ENCODE measurements at places on chromosomes 7 and 10.

DNA sequence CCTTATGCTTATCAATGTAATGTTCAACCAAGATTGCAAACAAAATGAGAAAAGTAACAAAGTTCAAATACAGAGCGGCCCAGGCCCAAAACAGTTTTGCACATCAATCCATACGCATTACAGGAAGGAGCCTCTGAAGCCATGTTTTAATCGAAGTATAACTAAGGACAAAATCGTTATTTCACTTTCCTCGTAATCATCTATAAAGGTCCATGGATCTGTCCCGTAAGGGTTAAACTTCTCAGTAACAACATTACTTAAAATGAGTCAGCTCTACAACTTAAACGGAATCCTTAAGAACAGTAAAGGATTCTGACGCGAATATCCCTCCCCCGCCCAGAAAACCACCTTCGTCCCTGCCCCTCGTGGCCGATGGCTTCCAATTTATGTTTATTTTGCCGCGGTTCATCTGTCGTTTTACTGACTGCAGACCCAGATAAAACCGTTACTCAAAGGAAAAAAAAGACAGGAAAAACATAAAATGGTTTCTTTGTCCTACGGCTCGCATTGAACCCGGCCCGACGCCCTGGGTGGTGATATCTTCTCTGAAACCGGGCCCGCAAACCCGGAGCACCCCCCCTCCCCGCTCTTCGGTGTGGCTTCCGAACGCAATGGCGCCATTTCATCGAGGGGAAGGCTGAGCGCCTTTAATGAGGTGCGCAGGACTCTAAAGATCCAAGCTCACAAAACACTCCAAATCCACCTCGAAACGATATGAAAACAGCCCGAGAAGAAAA, 1.1 kb downstream of the HNRNPA2B1 start:
- peak; percentile 63 for DNase-seq

DNA sequence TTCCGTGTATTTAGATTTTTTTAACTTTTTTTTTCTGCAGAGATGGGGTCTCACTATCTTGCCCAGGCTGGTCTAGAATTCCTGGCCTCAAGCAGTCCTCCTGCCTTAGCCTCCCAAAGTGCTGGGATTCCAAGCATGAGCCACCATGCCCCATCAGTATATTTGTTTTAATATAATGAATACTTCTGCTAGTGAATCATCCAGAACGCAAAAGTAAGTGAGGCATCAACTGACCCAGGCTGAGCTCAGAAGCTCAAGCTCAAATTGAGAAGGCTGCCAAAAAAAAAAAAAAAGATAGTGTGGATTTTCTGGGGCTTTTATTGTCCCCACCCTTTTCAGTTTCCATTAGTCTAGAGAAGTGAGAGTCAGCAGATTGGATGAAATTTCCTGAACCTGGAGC, 39.0 kb upstream of the TECTB start:
- no peak for DNase-seq

DNA sequence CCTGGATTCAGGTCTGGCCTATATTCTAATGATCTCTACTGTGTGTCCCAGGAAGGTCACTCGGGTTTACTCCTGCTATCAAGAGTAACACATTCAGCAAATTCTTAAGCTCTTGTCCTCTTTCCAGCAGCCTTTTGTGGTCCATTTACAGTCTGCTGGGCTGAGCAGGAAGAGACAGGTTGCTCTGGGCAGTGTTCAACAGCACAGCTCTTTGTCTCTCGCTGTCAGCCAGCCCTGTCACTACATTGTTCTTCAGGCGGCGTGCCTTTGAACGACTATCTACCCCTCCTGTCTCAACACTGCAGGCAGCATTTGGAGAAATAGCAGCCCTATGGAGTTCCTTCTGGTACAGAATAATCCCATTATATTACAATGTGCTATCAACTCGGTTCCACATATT, 192.2 kb upstream of the TBX20 start:
- DNase-seq, result no peak

DNA sequence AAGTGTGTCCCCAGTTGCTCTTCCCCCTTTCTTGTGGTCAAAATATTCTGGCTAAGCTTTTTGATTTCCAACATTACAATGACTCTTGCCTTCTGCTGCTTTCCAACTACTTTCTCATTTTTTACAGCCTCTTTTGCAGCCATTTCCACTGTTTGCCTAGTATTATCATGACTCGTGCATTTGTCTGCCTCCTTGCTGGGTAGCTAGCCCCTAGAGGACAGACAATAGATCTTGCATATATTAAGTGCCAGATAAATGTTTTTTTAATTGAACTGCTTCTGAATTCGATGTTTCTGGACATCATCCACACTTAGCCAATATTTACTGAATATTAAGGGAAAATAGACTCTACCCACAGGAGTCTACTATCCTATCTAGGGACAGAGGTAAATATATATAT, 124.5 kb downstream of the POU6F2 start:
- no peak for DNase-seq

DNA sequence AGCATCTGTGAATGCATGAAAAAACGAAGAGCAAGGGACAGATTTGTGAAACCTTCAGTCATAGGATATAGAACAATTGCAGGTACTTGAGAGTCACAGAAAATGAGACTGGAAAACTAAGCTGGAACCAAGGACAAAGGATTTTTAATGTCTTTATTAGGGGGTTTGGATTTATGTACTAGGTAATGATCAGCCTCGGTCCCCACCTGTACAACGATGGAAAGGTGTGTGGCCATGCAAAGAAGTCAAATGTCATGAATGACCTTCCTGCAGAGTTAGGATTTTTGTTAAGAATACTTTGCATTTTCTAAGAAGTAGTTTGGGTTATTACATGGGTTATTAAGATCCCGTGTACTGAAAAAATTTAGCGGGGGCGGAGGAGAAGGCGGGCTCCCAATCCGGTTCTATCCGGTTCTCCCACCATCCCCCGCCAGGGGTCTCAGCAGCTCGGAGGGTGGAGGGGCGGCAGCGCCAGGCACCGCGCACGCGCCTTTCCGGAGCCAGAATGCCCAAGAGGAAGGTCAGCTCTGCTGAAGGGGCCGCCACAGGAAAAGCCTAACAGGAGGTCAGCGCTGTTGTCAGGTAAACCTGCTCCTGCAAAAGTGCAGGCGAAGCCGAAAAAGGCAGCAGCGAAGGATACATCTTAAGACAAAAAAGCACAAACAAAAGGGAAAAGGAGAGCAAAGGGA, 327.5 kb upstream of the PLXDC2 start:
- no peak for DNase-seq

DNA sequence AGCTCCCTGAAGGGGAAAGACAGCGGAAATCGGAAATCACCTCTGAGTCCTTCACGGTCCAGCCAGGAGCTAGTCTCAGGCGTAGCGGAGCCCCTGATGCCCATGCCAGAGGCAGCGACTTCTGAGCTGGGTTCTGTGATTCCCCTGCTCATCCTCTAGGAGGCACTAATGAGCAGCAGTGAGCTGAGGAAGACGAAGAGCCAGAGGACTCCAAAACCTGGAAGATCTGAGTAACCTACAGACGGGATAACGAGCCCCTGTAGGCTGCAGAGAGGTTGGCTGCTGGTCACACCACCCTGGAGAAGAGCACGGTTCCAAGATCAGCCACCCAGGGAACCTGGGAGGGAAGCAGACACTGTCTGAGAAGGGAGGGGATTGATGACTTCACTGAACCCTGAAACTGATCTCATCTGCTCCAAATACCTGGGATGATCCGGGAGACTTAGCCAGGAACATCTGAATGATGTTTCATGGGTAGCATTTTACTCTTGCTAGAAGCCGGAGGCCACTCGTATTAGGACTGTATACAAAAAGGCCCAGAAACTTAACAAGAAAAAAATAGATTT, 304.1 kb downstream of the PAXIP1 start:
- no peak for DNase-seq

GRCh38 chr7:149883452-149883861, 9.7 kb downstream of the ATP6V0E2 start:
- DNase-seq, result no peak

DNA sequence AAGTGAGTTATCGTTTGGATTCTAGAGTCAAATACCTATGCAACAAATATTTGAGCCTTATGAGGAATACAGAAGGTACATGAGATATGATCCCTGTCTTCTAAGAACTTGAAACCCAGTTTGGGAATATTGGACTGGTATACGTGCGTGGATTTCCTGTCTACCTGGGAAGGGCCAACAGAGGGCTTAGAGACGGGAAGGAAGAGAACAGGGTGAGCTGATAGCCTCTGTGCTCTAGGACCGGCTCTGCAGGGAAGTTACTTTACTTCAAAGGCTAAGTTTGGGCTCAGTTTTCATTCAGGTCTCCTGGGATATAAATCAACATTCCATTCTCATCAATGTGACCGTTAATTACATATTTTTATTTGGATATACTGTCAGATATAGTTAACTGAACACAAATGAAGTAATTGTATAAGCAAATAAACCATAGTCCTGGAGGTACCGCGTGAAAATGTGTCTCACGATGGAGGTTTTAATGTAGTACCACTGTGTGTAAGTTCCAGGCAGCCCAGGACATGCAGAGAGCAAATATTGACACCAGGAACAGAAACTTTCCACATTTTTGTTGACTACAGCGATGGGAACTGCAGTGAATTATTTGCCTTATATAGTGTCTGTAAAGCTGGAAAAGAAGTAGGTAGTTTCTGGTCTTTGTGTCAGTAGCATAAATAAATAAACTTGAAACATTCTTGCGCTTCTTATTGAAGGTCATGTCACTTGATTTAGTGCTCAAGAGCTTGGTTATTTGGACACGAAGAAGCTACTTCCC, 8.6 kb downstream of the CHST12 start:
- DNase-seq, result no peak

GRCh38 chr10:68096913-68097516, 12.3 kb upstream of the MYPN start:
- no peak for DNase-seq

All from activated effector memory CD4-positive, alpha-beta T cell treated with Interleukin-2 at 50 U/mL for 16 hours (primary cell).